ENCODE measurements at places on chromosomes 13 and 19.
A peak's percentile ranks its signal among the peaks of the same experiment; 100 is the strongest.

DNA sequence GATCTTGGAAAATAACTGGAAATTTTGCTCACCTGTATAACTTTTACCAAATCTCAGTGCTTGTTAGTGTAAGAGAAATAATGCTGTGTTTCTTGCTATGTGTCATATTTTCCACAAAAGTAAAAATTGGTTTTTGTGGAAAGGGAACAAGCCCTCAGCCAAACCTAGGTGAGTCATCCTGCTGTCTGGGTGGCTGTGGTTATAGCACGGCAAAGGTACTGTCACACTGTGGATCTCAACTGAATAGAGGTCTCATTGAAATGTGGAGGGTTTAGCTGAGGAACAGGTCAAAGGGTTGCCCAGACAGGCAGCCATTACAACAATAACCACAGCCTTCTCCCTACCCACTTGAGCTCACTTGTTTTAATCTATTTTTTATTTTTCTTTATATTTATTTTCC lies 338.8 kb upstream of the DACH1 start:
- DNase-seq, result no peak

- no peak for DNase-seq
Measured at GRCh38 chr13:66482836-66483235, 747.3 kb downstream of the PCDH9 start.

DNA sequence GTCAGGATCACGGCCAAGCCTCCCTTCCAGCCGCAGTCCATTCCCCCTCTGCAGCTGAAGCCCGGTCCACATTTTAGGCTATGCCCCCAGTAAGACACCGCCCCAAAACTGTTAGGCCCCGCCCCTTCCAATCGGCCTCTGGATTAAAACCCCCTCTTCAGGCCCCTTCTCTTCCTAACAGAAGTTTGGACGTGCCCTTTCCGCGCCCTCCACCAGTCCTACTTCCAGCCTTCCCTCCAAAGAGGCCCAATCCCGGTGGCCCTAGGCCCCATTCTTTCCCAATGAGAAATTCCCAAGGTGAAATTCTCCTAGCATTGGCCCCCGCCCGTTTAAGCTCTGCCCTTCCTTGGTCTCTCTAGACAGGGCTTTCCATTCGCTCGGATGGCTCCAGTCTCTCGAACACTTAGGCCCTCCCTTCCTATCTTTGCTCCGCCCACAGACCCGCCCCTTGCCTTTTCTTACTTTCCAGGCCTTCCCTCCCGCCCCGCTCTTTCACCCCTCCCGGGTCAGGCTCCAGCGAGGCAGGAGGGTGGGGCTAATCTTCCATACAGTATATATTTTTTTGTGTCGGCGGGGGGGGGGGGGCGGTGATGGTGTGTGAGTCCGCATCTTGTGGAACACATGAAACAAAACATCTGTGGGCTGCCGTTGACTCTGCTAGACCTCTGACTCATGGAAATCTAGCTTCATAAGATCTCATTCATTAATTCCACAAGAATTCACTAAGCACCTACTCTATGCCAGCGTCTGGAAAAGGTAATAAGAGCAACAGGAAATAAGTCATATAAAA lies 13.6 kb downstream of the LTBP4 start:
- peak; percentile 92 for DNase-seq

DNA sequence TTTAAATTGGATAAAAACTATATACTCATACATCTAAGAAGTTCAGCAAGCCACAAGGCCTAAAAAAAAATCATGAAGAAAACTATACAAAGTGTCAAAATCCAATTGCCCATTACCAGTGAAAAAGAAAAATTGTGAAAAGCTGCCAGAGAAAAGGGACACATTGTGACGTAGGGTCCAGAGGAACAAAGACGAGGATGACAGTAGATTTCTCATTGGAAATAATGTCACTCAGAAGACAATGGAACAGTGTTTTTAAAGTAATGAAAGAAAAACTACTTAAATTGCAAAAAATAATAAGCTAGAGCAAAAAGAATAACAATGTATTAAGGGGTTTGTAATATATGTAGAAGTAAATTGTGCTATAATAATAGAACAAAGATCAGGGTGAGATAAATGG lies 195.2 kb downstream of the EFNB2 start:
- DNase-seq, result no peak

DNA sequence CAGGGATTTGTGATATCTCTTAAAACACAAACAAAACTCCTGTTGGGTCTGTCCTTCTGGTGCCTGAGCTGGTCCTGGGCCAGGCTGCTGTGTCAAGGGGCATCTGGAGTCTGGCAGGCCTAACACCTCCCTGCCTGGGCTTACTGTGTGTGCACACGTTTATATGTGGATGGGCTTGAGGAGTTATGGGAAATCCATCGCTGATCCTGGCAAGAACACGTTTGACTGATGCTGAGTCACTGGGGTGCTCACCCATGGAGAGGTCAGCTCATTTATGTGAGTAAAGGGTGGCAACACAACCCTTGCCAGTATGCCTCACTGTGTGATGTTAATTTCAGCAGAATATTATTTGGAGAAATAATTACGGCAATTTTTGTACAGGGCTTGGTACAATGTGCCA lies 44.5 kb upstream of the PCDH8 start:
- DNase-seq, result no peak

DNA sequence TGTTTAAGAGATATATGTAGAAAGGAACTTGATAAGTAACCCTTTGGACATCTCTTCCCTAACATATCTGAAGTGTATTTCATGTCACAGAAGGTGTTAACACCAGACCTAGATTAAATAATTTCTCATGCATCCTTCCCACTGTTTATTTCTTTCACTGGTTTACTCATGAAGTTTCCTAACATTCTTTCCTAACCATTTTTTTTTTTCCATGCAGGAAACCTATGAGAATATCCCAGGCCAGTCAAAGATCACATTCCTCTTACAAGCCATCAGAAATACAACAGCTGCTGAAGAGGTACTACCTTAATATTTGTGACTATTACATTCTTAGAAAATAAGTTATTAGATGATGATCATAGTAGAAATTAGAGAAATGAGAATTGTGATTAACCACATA lies 28.8 kb downstream of the IPO5 start:
- DNase-seq, result no peak

GRCh38 chr19:23790641-23791488 lies 32.2 kb upstream of the ZNF681 start:
- no peak for DNase-seq

DNA sequence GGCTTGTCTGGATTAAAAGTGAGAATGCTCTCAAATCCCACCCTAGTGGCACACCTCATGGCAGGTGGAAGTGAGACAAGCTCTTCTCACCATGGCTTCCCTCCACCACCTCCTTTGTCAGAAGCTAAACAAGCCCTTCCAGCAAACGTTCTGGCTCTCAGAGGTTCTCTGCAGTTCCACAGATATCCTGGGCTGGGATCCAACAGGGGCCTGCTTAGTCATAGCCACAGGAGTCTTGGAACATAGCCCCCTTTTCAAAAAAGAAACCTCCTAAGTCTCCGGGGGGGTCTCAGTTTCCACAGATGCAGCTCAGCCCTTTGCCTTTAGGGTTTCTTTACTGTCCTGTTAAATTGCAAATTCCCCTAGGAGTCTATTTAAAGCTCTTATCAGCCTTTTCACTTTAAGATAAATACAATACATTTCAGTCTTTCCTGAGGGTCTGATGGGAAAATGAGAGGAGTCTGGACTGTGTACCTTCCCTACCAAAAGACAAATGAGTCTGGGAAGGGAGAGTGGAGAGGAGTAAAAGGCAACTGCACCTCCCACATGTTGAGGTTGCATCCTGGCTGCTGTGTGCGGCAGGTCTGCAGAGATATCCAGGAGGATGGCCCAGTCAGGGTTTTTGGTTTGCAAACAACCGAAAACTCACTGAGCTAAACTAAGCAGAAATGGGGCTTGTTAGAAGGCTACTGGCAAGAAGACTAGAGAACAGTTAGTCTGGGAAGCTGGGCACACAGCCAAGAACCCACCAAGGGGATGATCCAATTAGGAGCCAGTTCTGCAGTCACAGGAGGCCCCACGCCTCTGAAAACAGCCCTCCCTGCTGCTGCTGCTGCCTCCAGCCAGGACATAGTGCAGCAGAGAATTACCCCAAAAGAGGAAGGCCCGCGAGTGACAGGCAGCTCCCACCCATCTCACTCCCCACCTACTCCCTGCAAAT lies 41.4 kb upstream of the SERP2 start:
- peak; percentile 74 for DNase-seq

DNA sequence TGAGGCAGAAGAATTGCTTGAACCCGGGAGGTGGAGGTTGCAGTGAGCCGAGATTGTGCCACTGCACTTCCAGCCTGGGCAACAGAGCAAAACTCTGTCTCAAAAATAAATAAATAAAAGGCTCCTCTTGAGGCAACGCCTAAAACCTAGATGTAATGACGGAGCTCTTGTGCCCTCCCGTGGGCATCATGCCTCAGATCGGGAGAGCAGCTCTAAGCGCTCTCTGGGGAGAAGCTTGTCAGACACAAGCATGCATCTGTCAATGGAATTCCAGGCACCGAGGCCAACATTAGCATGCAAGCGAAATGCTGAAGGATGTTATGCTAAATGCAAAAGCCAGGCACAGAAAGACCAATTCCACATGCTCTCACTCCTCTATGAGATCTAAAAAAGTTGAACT lies 45.6 kb upstream of the MRI1 start:
- peak; percentile 47 for DNase-seq

DNA sequence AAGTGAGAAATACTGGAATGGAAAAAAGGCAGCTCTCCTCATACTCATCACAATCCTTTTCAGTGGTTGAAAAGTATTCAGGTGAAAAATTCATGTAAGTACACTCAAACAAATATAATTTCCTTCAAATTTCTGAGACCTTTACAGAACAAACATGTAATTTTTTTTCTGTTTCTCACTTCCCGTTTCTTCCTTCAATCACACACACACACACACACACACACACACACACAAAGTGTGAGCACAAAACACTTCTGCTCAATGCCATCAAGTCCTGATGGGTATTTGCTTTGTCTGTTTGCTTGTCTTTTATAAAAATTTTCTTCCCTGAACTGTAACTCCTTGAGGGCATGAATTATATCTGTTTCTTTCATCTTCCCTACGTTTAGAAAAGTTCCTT lies 110.6 kb downstream of the LIG4 start:
- DNase-seq, result no peak

- DNase-seq, result no peak
Measured at GRCh38 chr13:96821381-96821780, 172.9 kb downstream of the OXGR1 start.

GRCh38 chr19:17352608-17353280 lies 15.4 kb downstream of the GTPBP3 start:
- no peak for DNase-seq

DNA sequence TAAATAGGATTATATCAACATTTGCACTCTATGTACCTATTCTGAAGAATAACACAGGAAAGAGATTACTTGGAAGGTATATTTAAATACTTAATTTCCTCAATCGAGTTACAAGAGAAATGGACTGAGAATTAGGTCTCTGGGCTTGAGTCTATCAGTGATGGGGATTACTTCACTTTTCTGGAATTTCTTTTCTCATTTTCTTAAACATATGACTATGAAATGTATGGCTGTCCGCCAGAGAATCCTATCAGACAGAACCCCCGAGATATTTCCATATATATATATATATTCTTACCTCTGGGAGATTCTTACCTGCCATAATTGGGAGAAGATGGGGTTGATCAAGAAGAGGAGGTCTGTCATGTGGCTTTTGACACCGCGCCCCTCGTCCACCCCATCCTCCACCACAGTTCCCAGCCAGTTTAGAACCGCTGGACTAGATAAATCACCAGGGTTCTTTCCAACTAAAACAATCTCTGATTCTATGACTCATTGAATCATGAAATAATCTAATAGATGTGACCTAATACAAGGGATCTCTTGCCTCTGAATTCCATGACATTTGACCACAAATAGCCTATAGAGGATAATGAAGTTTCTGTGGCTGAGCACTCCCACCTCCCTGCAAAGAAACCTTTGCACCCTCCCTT lies 231.3 kb downstream of the TBC1D4 start:
- no peak for DNase-seq

GRCh38 chr19:29564574-29565005 lies 38.8 kb downstream of the VSTM2B start:
- no peak for DNase-seq

- DNase-seq, result no peak
Measured at GRCh38 chr19:8484331-8484894, 18.0 kb downstream of the PRAM1 start.

- no peak for DNase-seq
Measured at GRCh38 chr13:77459592-77459991, 75.9 kb upstream of the SCEL start.

GRCh38 chr19:31378404-31378803 lies 29.2 kb upstream of the TSHZ3 start:
- DNase-seq, result no peak

GRCh38 chr19:44753932-44754749 lies 5.6 kb downstream of the BCL3 start:
- DNase-seq, result no peak

DNA sequence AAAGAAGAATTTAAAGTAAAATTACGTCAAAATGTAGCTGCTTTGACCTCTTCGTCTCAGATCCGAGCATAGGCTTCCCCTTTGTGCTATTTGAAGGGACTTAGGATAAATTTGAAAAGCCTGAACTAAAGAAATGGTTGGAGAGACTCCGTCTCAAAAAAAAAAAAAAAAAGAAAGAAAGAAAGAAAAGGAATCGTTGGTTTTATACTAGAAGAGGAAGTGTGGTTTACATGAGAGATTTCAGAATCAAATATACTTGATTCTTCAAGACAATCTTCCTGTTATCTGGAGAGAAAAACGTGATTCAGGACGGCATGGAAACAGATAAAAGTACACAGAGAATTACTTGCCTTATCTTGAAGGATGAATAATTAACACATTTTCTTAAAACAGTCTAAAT lies 474 bp upstream of the ZNF780B start:
- DNase-seq, result no peak

- DNase-seq, result no peak
Measured at GRCh38 chr19:58406818-58407657, 1.4 kb upstream of the ZNF584 start.

GRCh38 chr13:22749626-22750025 lies 431.2 kb upstream of the SGCG start:
- no peak for DNase-seq

DNA sequence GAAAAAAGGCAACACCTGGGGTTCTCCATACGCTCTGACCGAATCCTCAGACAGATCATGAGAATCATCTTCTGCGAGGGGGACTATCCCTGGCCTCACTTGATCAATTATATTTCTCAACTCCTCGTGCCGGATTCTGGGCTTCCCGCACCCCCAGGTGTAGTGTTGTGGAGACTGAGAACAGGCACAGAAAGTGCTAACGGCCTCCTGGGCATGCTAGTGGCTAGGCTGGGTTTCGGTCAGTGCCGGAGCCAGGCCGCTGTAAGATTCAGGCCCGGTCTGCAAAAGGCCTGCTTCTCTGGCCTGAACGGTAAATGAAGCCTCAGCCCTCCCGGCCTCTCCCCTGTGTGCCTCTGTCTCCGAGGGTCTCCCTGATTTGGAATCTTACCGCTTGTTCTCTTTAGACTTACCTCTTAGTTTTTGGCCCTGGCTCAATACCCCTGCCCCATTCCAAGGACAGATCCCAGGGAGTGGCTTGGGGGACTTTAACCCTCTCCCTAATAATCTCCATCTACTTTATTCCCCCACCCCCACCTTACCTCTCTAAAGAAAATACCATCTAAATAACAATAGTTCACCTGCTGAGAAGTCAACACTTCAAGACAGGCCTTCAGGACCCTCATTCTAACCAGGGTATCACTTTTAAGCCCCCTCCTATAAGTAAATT lies 79.0 kb upstream of the MEDAG start:
- no peak for DNase-seq

All from NCI-H2227 treated with DMSO at 0.1 percent for 48 hours (cell line).